ENCODE measurements at places on chromosomes 3 and 15. TPM values are rescaled to one million over a fixed set of nuclear protein-coding genes. Genes with fewer than 3 reads are reported as not detected.
A peak's percentile ranks its signal among the peaks of the same experiment; 100 is the strongest.

DNA sequence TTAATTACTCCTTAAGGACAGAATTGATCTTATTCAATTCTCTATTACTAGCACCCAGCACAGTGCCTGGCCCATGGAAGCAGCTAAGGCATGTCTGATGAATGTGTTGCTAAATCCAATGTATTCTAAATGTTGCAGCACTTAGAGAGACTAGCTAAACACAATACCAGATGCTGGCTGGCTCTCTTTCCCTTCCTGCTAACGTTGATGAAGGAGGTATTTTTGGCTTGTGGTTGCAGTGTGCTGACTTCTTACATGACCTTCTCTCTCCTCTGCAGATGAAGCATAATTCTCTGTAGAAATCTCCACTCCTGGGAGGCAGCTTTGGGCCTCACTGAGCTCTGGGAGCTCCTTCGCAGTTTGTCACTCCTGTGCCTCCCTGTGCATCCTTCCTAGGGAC lies 183.6 kb downstream of the PEX5L start:
- no peak for DNase-seq

DNA sequence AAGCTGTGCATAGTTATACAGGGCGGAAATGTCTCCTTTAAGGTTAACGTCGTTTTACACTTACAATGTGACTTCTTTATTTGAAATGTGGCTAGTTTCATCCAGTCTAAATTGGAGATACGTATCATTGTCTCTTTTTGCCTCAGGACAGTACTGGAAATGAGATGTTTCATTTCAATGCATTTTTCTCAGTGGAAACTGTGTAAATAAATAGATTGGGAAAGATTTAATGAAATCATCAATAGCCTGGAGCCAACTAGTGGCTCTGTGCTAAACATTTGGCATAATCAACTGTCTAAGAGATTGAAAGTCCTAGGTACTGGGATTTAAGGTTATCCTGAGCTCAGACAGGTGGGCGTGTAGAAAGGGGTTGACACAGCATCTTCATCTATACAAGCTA lies 691.5 kb upstream of the CCDC54 start:
- no peak for DNase-seq

GRCh38 chr3:156535162-156535627 lies 19.7 kb downstream of the SSR3 start:
- peak; percentile 94 for DNase-seq

Gene SH2D7
- total RNA-seq: not detected

GRCh38 chr3:31968369-31968926 lies 12.6 kb downstream of the OSBPL10 start:
- no peak for DNase-seq

GRCh38 chr3:194231929-194232832 lies 96.2 kb downstream of the HES1 start:
- DNase-seq: no peak

- no peak for DNase-seq
Measured at GRCh38 chr3:119245778-119246177, 5.1 kb upstream of the B4GALT4 start.

GRCh38 chr15:74812533-74812932 lies at the start of gene LMAN1L:
Gene LMAN1L (plus strand): TSS chr15:74812835. CDS start chr15:74812855, 20 bp downstream.
- DNase-seq: no peak

Gene ANKUB1
- not detected for total RNA-seq

DNA sequence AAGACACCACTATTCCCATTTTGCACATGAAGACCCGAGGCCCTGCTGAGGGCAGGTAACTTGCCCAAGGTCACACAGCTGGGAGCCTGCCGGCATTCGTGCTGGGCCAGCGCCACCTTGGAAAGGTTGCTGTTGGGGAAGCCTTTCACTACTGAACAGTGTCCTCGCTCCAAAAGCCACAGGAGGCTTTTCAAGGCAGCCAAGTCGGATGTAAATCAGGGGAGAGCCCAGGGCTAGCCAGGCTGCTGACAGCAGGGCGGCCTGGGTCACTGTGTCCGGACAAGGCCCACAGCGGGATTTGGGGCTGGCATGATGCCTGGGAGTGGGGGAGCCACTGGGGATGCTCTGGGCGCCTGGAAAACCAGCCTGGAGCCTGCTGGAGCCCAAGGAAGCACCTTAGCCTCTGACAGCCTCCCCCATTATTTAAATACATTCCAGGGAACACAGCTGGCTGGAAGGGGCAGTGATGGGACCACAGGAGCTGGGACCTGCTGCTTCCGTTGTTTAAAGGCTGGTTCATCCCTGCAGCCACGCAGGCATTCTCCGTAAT lies 10.5 kb downstream of the SLC6A6 start:
- no peak for DNase-seq

DNA sequence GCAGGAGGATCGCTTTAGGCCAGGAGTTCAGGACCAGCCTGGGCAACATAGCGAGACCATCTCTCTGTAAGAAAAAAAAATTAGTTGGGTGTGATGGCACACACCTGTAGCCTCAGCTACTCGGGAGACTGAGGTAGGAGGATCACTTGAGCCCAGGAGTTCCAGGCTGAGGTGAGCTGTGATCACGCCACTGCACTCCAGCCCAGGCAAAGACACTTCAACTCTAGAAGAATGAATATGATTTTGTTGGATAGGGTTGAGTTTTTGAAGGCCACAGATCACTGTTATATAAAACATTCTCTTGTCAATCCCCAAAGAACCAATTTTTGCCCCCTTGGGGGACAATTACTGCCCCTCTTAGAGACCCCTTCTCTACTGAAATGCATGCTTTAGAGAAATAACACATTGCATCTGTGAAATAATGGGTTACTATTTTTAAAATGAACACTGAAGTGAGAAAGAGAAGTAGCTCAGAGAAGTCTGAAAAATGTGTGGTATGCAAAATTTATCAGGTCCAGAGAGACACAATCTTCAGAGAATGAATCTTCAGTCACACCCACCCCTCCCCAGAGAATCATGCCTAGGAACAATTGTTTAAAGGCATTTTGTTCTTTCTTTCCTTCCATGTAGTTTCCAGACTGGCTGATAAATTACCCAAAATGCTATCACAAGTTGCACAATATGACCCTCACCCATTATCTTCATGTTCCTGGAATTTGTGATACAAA lies 42.7 kb downstream of the METTL6 start:
- DNase-seq: no peak

DNA sequence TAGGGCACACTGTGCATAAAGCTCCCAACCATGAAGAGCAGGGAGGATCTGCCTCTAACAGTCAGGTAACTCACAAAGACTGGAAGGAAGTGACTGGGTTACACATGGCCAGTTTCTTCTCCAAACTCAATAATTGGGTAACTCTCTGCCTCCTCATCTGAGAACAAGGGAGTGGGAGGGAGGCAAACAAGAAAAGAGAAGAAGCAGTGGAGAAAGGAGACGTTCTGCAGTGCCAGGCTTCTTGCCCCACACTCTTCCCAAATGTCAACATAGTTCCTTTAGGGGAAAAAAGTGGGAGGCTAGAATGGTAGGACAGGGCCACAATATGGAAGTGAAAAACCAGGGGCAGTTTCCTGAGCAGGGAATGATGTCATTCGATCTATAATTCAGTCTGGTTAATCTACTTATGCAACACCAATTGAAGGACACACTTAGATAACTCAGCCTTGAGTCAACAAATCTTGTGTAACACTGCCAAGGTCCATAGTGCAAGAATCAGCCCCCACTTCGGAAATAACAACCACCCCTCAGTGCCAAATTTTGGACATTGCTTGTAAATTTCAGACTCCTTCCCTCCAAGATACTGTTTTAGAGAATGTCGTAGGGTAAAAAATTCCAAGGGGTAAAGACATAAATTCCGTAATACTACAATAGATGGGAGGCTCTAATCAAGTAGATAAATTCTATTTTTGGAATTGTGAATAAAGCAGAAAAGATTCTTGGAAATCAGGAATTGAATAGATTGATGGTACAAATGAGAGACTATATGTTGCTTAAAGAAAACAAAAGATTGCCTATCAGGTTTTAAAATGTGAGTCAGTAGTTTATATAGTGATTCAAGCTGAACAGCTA lies 143.0 kb downstream of the LPP start:
- no peak for DNase-seq

Gene GPR62
- not detected for total RNA-seq

DNA sequence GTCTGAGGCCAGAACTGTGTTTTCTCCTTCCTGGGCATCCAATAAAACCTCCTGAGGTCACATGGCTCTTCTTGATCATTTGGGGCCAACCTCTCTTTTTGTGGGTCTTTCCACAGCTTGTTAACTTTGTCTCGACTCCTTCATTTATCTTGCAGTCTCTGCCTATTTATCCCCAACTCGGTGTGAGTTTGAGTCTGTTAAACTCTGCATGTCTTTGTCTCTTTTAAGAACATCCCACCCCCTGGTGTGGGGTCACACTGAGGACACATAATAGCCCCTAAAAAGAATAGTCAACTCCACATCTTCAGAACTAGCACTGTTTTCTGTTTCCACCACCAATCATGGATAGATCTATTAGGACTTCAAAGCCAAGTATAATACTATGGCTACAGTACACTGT lies 187.2 kb downstream of the TLE3 start:
- DNase-seq: no peak

DNA sequence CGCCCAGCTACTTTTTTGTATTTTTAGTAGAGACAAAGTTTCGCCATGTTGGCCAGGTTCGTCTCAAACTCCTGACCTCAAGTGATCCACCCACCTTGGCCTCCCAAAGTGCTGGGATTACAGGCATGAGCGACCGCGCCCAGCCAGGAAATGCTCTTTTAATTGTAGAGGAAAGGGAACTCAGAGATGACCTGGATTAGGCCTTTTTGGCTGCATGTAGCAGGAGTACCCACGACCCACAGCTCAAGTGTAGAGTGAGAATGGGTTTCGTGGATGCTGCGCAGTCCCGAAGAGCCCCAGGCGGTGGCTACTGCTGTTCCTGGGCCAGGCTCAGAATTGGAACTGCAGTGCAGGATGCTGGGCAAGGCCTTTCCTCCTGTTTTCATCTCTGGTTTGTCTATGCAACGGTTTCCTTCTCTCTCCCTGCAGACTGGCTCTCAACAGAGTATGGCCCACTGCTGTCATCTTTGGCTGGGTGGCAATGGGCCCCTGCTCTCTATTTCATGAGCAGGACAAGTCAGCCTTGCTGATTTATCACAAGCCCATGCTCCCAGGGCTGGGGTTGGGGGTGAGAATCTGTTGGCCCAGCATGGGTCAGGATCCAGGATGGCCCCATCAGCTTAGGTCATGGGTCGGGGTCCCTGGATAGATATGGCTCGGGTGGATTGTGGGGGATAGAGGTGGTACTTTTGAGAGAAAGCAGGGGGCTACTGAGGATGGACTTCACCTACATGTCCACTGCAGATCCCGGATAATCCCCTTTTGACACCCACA lies 51.2 kb downstream of the GASK1A start:
- DNase-seq: no peak

Gene OR5H14
- total RNA-seq: not detected

DNA sequence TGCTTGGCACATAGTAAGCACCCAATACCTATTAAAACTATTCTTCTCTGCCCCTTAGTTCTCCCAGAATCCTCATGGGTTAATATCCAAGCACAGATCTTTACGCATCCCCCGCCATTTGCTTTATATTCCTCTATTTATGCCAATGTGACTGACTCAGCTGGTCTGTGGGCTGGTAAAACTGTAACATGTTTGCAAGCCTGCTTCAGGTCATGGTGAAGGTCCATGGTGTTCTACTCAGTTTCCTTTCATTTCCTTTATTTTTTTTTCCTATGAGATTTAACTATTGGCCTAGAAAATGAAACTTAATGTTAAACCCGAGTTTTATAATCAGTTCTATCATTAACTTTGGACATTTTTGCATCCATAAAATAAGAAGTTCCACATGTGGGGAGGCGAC lies 47.0 kb downstream of the FRMD4B start:
- no peak for DNase-seq

GRCh38 chr3:53257465-53257864 lies 1.6 kb upstream of the TKT start:
- DNase-seq: no peak

Gene ITGA11
- 6.1 TPM for total RNA-seq

DNA sequence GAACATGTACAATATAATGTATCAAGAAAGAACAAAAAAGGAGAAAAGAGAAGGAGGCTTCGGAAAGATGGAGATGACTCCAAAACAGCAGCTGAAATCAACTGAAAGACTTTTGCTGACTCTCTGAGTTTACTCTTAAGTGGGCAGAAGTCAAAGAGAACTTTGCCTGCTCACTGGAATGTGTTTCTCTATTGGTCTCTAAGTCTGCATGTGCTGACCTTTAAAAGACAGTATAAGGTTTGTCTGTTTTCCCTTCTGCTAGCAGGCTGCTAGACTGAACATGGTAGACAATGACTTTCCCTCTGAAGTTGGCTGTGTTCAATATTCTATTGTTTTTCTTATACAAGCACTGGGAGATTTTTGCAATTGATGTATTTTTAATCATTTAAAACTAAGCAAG lies 7.2 kb upstream of the MAP4 start:
- DNase-seq: no peak

Gene LTK
- 1.6 TPM for total RNA-seq

Gene POPDC2
- total RNA-seq: 157 TPM

DNA sequence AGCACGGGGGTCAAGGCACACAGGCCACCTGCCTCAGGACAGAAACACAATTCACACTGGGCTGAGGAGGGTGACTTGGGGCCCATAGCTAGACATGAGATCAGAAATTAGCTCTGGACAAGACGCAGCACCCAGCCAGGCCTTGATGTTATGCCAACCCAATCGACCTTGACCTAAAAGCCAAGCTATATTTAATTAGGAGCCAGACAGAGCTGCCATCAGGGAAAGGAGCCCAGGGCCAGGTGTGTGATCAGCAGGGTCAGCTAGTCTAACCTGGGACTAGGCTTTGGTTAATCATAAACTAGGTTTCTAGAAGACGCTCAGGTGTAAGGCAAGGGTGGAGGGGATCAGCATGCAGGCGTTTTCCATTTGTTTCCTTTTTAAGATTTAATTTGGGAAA lies 23.9 kb upstream of the SLC25A36 start:
- DNase-seq: no peak

GRCh38 chr15:81749716-81750375 lies 296.0 kb downstream of the MEX3B start:
- no peak for DNase-seq

DNA sequence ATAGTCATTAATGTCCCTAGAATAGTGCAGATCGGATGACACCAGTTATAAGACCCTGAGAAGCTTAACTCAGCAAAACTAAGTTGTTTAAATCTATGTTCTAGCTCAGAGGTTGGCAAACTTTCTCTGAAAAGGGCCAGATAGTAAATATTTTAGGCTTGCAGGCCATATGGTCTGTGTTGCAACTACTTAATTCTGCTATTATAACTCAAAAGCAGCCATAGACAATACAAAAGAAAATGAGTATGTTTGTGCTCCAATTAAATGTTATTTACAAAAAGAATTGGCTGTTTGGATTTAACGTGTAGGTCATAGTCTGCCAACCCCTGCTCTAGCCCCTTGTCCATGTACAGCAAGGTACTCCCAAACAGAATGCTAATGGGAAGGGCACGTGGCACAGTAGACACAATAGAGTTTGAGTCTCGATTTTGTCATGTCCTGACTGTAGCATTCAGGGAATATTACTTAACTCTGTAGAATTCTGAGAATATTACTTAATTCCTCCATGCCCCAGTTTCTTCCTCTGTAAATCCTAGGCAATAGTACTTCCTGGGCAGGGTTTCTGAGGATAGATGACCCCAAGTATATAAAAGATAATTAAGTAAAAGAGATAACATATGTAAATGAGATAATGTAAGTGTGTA lies 70.5 kb upstream of the ATP2C1 start:
- no peak for DNase-seq

GRCh38 chr3:14135581-14135980 lies 10.7 kb downstream of the TMEM43 start:
- DNase-seq: no peak

Gene FBXL22
- 107 TPM for total RNA-seq

- DNase-seq: no peak
Measured at GRCh38 chr15:84001037-84001436, 234.5 kb upstream of the GOLGA6L4 start.
